ENCODE measurements at places on chromosomes 11 and 22.

- DNase-seq: no peak
Measured at GRCh38 chr11:89182773-89183518, 5.3 kb downstream of the TYR start.

DNA sequence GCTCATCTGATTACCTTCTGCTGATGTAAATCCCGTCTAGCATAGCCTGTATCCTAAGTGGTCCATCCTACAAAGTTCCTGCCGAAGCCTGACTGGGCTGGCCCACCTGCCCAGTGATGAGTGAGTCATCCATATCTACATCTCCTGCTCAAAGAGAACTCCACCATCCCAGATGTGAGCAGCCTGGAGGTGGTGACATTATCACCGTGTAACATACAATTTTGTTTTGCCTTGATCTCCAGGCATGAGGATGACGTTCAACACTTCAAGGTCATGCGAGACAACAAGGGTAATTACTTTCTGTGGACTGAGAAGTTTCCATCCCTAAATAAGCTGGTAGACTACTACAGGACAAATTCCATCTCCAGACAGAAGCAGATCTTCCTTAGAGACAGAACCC, 5.6 kb downstream of the TMA7B start:
- no peak for DNase-seq

- DNase-seq: no peak
Measured at GRCh38 chr11:57302489-57302888, 22.3 kb downstream of the TNKS1BP1 start.

GRCh38 chr11:124301548-124301947, 12.2 kb downstream of the OR8D1 start:
- no peak for DNase-seq

GRCh38 chr11:108664730-108665525, at the start of gene DDX10:
DDX10 (plus strand) TSS chr11:108665069; CDS start chr11:108665154, 85 bp downstream.
- DNase-seq: peak; percentile 98

GRCh38 chr22:32123657-32124056, 35.4 kb downstream of the C22orf42 start:
- DNase-seq: no peak

- no peak for DNase-seq
Measured at GRCh38 chr11:46353698-46354097, 6.4 kb downstream of the DGKZ start.
